ENCODE measurements at places on chromosomes 5 and 9. TPM values are rescaled to one million over a fixed set of nuclear protein-coding genes. Genes with fewer than 3 reads are reported as not detected.

DNA sequence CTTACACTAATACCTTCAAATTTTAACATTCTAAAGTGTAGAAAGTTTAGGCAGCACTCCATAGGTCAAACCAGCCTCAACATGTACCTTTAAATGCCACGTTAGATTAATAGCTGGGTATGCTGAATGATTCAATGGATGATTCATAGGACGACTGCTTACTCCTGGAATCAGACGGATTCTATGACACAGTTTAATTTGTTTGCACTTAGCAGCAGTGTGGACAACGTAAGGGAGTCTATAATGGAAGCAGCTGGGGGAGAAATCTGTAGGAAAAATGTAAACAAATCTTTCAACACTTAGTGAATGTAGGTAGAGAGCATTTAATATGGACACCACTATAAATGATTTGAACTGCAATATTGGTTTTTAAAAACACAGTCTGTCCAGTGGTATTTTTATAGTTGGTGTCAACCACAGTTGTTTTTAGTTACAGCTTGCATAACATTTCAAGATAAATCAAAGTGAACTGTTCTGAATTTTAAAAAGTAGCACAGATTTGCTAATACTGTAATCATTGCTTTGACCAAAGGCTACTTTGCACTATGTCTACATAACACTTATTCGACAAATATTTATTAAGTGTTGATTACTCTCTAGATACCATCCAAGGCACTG lies 701.5 kb upstream of the MEF2C start:
- no peak for ATAC-seq

HDHD3 gene
- 22.4 TPM for total RNA-seq

OLFML2A gene
- total RNA-seq, result 43.0 TPM

GRCh38 chr5:132458651-132459030 lies 31.9 kb downstream of the IRF1 start:
- ATAC-seq, result no peak

SLC36A2 gene
- total RNA-seq, result not detected

DNA sequence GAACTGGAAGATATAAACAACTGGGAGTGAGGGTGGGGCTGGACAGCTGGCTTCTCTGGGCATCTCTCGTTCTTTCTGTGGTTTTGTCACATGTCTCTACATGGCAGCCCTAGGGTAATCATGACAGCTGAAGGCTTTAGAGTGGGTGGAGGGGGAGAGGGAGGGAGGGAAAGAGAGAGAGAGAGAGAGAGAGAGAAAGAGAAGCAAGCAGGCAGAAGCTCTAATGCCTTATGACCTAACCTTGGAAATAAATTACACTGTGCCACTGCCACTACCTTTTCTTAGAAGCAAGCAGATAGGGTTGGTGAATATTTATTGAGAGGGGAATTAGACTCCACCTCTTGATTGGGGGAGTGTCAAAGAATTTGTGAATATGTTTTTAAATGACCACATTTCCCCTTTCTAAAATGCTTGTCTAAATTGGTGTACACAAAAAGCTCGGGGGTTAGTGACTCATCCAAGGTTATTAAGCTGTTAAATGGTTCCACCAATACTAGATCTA lies 2.6 kb upstream of the DAPK1 start:
- no peak for ATAC-seq

GRCh38 chr9:129183495-129184218 lies 5.6 kb upstream of the IER5L start:
- ATAC-seq, result no peak

TAF11L12 gene
- not detected for total RNA-seq

DNA sequence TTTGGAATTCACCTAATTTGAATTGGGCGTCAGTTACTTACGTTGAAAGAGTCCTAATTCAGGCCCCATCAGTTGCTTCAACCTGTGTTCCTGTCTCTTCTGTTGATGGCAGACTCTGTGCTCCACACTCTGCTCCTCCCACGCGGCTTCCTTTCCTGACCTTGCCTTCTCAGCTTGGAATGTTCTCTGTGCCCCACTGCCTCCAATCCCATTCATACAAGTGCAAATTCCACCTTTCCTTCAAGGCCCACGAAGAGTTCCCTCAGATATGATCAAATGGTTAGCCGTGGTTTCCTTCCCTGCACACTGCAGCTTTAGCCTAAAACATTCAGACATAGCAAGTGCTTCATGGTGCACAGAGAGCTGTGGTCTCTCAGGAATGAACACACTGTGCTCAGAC lies 65.7 kb downstream of the SREK1 start:
- ATAC-seq, result no peak

GRCh38 chr5:7869474-7870136 lies 657 bp downstream of the MTRR start:
- ATAC-seq, result peak; percentile 50

FBXO10 gene
- 5.3 TPM for total RNA-seq

PGM5 gene
- total RNA-seq, result 708 TPM

GRCh38 chr5:15367489-15367888 lies 132.5 kb upstream of the FBXL7 start:
- no peak for ATAC-seq

GRCh38 chr9:96193236-96193755 lies 108.7 kb downstream of the HSD17B3 start:
- no peak for ATAC-seq

TMEM174 gene
- not detected for total RNA-seq

GRCh38 chr9:98854266-98854665 lies 46.8 kb downstream of the GALNT12 start:
- no peak for ATAC-seq

DNA sequence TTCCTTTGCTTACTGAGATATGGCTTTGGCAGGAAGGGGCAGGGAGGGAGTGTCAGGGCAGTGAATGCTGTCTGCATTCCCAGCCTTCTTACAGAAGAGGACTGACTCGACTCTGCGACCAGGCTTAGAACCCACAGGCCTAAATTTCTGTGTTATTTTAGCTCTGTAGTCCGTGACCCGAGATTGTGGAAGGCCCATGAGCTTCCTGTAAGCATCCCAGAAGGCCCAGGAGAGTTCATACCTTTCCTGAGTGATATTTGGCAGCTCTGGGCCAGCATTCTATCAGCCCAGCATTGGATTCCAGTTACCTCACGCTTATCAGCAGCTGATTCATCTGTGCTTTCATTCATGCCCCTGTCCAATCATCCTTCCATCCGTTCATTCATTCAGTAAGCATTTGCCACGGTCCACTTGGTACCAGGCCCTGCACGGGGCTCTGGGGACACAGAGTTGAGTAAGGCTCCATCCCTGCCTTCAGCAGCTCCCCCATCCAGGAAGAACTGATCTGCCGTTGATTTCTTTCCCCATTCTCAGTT lies 28.2 kb upstream of the RPL26L1 start:
- peak; percentile 81 for ATAC-seq

- ATAC-seq, result peak; percentile 61
Observed at GRCh38 chr5:39217365-39218281, 1.7 kb downstream of the FYB1 start.

GRCh38 chr9:126298063-126298801 lies 28.4 kb upstream of the MVB12B start:
- ATAC-seq, result no peak

STK10 gene
- total RNA-seq, result 14.1 TPM

MFAP3 gene
- 26.4 TPM for total RNA-seq

DNA sequence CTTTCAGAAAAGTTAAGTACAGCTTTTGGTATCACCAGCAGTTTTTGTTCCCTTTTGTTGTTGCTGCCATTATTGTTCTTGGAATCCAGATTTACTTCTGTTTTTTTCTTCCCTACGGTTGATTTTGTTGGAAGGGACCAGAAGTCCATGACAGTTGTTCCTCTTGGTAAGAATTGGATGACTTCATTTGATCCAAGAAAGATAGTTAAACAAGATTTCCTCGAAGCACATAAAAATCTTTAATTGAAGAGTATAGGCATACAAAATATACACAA lies 65.4 kb downstream of the CDC42SE2 start:
- ATAC-seq, result no peak

DNA sequence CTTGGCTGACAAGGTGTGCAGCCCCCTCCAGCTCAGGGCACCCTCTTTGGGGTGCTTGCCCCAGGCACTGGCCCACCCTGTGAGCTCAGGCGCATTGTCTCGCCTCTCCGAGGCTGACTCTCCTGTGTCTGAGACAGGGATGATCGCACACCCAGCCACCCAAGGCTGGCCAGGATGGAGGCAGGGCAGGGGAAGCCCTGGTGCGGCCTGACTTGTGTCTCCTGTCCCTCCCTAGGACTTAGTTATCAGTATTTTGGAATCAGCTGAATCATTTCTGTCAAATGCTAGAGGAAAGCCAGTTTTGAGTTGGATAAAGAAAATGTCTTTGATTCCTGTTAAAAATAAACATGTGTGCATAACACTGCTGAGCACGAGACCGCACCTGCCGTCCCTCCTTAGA lies 2.5 kb upstream of the DBH start:
- ATAC-seq, result no peak

DNA sequence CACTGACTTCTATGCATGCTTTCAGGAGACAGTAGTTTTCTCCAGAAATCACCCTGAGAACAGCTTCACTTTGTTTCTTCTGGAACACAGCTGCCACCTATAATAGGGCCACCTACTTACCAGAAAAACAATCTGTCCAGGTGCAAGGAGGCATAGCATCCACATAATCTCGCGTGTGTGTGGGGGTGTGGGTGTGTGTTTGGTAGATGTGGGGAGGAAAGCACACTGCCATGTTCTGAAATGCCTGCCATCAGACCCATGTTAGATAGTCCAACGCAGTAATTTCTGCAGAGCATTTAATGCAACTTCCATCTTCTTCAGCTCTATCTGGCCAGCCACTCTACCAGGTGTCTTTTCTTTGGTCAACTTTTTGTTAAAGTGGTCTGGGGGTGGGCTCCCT lies 102.9 kb downstream of the ACER2 start:
- no peak for ATAC-seq

DNA sequence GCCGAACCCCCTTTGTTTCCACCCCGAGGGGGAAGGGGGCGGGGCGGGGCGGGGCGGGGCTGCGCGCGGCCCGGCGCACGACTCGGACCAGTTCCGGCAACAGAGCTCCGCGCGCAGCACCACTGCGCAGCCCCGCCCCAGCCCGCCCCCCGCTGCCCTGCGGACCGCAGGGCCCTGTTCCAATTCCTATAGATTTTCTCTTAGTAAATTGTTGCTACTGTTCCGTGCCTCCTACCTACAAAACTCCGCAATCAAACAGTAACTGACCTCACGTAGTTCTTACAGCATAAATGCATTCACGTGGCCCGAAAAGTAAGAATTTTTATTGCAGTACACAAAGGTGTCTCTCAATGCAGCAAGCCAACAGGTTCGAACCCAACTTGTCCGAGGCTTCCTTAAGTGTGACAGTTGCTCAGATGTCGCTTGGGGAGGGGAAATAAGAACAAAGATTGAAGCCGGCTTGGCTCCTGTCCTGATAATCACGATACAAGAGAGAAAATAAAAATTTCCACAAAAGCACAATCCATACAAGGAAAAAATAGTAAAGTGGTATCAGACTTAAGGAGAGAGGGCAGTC lies 1.2 kb upstream of the RNF38 start:
- peak; percentile 91 for ATAC-seq

GRCh38 chr9:127568971-127569885 lies 42.8 kb upstream of the STXBP1 start:
- ATAC-seq, result peak; percentile 83

DNA sequence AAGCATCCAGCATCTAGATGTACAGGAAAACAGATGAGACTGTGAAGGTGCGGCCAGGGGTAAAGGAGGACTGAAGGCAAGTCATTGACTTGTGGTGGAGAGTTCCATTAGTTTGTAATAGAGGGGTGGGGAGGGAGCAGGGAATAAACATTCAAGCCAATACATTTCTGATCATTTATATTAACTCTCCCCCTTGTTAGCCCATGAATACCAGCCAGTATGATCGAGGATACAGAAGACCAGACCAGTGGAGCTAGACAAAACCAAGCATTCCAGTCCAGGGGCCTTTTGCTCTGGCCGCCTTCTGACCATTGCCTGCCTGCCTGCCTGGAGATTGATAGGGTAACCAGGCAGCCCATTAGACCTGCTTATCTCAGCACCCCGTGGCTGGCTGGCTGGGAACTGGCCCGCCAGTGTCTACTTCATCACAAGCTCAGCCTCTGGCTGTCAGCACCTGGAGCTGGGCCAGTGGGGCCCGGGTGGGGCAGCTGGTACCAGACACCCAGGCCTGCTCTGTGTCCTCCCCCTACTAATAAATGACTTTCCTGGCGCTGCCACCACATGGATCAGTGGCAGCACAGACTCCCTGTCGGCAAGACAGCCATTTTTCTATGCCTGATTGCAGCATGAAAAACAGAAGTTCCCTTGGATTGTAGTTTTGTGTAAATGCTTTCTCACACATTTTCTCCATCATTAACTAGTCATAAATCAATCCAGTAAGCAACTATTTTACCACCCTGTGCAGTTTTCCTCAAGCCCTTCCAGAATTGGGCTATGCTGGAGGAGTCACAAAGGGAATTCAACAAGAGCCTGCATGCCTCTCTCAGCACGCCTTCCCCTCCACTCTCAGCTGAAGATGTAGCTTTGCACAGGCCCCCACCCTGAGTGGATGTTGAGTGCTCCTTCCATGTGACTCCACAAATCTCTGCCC lies 181.3 kb downstream of the SNCAIP start:
- ATAC-seq, result no peak

DNA sequence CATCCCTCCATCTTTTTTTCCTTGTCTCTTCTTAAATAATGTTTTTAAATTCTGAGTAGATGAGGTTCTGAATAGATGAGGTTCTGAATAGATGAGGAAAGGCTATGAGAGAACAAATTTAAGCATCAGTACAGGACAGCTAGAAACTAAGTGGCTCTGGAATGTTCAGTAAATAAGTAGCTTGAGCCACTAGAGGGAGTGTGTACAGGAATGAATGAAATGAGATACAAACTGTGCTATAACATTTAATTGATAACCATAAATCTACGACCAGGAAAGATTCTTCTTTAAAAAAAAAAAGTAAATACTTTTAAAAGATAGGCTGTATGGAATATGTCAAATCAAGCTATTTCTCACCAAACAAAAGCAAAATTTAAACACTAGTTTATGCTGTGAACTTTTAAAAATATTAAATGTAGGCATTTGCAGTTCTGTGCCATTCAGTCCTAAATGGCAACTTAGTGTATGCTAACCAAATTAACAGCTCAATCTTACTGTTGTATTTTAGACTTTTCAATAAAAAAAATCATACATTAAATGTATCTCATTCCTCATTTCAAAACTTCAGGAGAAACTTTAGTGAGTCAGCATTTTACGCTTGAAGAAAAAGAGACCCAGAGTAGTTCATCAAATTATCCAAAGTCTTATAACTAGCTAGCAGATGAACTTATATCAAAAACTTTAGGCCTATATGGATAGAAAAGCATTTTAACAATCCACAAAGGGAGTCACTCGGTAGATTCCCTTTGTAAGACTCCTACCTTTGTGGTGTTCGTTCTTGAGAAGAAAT lies 70.4 kb upstream of the SNX2 start:
- ATAC-seq, result no peak
